Fibroblast of the aortic adventitia (primary cell): ENCODE measurements at places on chromosomes 7 and 10.

GRCh38 chr7:150871601-150872000 lies 19.3 kb downstream of the AOC1 start:
- DNase-seq, result no peak

- DNase-seq, result peak; percentile 10
These were observed 1.4 kb downstream of the FGFBP3 start for GRCh38 chr10:91907914-91908336.

DNA sequence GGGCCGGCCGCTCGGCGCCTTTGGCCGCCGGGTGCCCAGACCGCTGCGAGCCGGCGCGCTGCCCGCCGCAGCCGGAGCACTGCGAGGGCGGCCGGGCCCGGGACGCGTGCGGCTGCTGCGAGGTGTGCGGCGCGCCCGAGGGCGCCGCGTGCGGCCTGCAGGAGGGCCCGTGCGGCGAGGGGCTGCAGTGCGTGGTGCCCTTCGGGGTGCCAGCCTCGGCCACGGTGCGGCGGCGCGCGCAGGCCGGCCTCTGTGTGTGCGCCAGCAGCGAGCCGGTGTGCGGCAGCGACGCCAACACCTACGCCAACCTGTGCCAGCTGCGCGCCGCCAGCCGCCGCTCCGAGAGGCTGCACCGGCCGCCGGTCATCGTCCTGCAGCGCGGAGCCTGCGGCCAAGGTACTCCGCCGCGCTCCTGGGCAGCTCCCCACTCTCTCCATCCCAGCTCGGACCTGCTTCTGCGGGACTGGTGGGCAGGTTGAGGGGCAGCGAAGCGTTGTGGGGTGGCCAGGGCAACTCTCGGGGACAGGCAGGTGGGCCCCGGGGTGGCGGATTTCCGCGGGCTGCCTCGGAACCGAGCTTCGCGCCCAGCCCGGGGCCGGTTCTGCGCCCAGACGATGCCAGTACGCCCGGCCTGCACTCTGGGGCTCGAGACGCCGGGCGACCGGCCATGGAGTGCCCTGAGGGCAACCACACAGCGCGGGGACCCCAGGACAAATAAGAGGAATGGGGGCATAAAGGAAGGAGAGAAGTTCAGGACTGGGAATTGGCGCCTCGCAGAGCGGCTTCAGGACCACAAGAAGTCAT lies 578 bp downstream of the HTRA1 start:
- DNase-seq, result no peak

GRCh38 chr7:70588191-70588921 lies 543.6 kb upstream of the GALNT17 start:
- no peak for DNase-seq

DNA sequence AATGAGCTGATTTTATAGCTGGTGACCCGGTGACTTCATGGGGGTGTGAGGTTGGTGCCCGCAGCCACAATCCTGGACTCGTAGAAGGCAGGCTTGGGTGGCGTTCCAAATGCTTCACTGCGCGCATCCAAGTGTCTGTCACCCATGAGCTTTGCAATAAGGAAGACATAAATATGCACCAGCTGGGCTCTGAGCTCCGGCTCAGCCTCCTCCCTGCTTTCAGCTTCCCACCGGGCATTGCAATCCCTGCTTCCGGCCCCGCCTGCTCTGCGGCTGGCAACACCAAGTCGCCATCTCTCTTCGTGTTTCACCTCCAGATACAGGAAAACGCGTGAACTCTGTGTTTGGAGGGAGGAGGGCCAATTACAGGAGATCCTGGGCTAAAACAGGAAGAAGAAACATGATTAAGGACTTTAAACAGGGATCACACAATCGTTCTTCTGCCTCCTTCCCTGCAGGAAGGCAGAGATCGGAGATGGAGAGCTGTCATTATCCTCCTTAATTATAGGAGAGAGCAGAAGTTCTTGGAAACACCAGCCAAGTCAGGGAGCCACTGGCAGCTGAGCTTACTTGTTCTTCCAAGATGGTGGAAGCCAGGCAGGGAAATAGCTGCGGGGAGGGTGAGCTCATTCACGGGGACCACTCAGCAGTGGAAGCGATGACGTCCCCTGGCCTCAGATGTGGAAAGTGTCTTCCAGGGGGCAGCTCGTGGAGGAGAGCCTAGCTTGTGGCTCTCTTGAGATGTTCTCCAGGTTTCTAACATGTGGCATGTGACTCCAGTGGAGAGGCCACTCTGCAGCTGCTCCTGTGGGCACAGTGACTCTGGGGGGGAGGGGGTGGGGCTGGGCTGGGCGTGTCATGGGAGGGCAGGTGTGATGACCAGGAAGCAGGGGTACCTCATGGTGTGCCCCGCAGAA lies 134.9 kb downstream of the CAMK1D start:
- DNase-seq, result no peak

- peak; percentile 54 for DNase-seq
These were observed 123.7 kb upstream of the FAM3C start for GRCh38 chr7:121519548-121520521.

- peak; percentile 65 for DNase-seq
These were observed 21.7 kb upstream of the OR2A5 start for GRCh38 chr7:144027070-144027469.

GRCh38 chr10:14185316-14186045 lies 145.2 kb downstream of the FRMD4A start:
- no peak for DNase-seq

GRCh38 chr10:103890194-103890658 lies 27.8 kb downstream of the STN1 start:
- no peak for DNase-seq

DNA sequence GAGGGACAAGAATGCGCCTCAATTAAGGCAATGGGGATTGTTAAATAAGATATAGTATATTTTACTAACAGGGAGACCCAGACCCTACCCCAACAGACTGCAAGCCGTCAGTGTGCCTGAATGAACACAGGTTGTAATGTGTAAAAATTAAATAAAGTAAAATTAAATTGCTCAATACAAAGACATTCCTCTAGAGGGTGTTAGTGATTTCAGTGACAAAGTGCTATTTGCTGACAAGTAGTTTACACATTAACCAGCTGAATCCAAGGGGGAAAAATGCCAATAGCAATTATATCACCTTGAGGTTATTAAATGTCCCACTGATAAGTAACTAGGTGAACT lies 110.5 kb downstream of the EBF3 start:
- DNase-seq, result peak; percentile 47

GRCh38 chr7:131244259-131244852 lies 83.3 kb upstream of the MKLN1 start:
- peak; percentile 92 for DNase-seq

GRCh38 chr10:128130051-128130450 lies 3.8 kb upstream of the MKI67 start:
- DNase-seq, result peak; percentile 57

DNA sequence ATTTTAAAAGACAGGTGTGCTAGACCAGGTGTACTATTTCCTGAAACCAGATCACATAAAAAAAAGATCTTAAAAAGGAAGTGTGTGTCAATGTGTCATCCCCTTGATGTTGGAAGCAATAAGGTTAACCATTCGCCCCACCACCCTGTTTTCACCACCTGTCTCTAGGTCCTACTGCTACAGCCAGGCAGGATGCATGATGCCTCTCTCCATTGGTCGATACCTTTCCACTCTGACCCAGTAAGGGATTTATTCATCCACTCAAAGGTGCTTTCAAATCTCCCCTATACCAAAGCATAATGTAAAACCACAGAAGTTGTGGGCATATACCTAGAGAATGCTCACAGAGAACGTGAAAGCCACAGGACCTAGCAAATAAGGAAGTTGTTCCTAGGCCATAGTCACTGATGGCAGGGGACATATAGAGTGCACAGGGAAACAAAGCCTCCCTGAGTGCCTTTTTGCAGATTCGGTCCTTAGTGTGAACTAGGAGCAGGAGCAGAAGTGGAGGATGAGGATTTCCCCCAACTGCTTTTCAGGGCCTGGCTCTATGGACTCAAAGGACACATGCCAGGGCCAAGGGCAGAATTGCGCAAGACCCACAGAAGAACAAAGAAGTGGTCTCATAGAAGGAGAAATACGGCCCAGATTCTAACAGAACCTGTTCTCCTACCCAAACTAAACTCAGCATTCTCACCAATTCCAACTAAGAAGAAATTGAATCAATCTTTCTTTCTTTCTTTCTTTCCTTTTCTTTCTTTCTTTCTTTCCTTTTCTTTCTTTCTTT lies 631.5 kb upstream of the NRP1 start:
- DNase-seq, result no peak

DNA sequence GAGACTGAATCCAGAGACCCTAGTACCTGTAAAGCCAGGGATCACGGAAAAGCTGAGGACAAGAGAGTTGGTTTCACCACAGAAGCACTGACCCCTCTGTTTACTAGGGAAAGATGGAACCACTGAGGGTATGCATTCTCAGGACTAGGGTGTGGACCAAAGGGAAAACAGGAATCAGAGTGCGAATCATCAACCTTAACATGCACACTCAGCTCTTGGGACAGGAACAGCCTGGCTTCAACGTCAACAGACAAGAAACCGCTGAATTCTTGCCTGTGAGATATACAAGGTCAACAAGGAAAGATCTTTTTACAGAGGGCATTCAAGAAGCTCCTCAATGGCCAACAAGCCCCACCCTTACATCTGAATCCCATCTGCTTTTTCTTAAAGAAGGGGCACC lies 14.9 kb downstream of the TNRC18 start:
- peak; percentile 55 for DNase-seq

GRCh38 chr7:111803015-111803758 lies 240.9 kb upstream of the IMMP2L start:
- DNase-seq, result peak; percentile 45

GRCh38 chr7:107680478-107680877 lies 19.9 kb downstream of the SLC26A4 start:
- DNase-seq, result no peak

GRCh38 chr10:6065835-6066234 lies 3.7 kb upstream of the IL2RA start:
- peak; percentile 22 for DNase-seq

- peak; percentile 37 for DNase-seq
These were observed 98.9 kb downstream of the NEURL1 start for GRCh38 chr10:103592186-103593021.

DNA sequence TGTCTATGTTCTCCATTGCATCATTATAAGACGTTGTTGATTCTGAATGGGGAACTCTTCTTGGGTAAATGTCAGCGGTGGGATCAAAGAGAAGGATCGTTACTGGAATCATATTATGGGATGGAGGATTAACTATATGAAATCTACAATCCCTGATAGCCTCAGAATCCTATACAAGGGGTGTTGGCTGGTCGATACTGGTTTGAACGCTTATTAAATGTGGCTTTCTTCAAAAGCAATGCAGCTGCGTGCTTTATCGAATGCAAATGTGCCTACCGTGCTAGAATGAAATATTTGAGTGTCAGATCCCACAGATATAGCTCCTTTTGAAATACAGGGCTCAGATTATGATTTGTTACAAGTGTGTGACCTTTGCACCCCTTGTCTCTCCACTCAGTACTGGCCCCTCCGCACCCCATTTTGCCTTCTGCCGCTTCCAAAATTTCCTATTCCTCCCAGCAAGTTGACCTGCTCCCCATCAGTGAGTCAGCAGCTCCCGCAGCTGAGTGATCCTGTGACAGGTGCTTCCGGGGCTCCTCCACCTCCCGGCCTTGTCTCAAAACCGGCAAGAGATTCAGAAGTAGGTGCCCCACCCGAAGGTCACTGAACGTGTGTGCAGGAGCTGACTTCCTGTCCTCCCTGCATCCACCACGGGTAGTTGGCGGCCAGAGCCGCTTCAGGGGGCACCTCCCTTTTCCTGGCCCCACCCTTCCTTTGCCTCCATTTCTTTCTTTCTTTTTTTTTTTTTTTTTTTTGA lies 76.6 kb downstream of the PTPRE start:
- DNase-seq, result no peak

GRCh38 chr7:36755484-36755883 lies 31.2 kb upstream of the AOAH start:
- DNase-seq, result no peak

GRCh38 chr7:12431886-12432556 lies 28.4 kb upstream of the VWDE start:
- DNase-seq, result no peak

GRCh38 chr7:28570113-28570969 lies 158.0 kb downstream of the CREB5 start:
- DNase-seq, result no peak

GRCh38 chr7:74002474-74003017 lies 25.4 kb upstream of the ELN start:
- DNase-seq, result peak; percentile 52

GRCh38 chr10:110437761-110438341 lies 59.9 kb upstream of the DUSP5 start:
- no peak for DNase-seq

DNA sequence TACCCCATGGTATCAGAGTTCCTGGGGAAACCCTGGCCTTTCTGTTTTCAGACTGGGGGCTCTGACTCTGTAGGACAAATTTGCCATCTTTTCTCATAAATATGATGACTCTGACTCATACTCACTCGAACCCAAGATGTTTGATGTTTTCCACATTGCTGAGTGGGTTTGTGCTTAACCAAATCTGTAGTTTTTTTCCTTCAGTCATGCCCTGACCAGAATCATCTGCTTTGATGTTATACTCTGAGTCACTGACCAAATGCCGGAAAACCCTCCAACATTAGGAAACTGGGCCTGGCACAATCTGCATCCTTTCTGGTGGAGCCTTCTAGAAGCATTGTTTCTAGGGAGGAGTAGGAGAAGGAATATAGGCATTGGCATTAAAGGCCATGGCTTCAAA lies 118.7 kb downstream of the C10orf105 start:
- peak; percentile 91 for DNase-seq

DNA sequence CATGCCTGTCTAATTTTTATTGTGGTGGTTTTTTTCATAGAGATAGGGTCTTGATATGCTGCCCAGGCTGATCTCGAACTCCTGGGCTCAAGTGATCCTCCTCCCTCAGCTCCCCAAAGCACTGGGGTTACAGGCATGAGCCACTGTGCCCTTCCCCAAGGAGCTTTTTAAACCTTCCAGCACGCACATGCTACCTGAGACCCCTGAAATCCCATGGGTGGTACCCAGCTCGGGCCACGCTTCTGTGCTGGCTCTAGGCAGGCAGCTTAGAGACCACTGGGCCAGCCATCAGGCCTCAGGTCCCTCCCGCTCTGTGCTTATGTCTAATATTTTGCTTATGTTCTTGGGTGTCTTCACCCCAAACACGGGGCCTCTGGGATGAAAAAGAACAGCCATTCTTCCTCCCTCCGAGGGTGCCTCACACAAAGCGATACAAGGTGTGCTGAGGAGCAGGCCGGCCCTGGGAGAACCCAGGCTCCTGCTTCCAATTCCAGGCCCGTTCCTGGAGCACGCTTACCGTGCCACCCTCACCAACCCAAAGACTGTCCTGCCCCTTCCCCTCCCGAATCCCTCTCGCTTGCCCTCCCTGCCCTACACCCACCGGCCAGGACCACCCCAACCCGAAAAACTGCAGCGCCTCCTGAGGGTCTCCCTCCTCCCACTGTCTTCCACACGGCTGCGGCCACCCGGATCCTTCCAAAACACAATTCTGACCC lies 10.9 kb downstream of the SPOCK2 start:
- DNase-seq, result no peak

- DNase-seq, result no peak
These were observed 50.9 kb upstream of the SCIN start for GRCh38 chr7:12519682-12520009.
